Chondrocyte (in vitro differentiated cells): ENCODE measurements at places on chromosomes 5 and 9. TPM values are rescaled to one million over a fixed set of nuclear protein-coding genes. Genes with fewer than 3 reads are reported as not detected.
A peak's percentile ranks its signal among the peaks of the same experiment; 100 is the strongest.

The ARL14EPL gene
- total RNA-seq = not detected in 3 replicates

The OR13C5 gene
- not detected in 3 replicates for total RNA-seq

The CPLANE1 gene
- 23.9 to 36.7 TPM (median 25.8 TPM) in 3 replicates for total RNA-seq

The ZBED3 gene
- 10.7 to 15.8 TPM (median 14.7 TPM) in 3 replicates for total RNA-seq

The PALM2AKAP2 gene
- 43.7 to 52.7 TPM (median 46.3 TPM) in 3 replicates for total RNA-seq

DNA sequence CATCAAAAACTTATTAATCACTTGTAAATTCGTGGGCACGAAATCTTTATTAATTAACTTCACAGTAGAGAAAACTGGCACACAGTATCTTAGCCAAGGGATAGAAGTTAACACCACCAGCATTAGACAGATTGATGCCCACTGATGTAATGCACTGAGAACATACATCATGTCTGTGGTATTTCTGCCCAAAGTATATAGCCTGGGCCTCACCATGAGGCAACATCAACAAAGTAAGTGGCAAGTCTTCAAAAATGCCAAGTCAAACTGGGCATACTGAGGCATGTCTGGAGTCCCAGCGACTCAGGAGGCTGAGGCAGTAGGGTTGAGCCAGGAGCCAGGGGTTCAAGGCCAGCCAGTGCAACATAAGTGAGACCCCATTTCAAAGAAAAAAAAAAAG lies 79.5 kb downstream of the GLIS3 start:
- no peak overlapping the region for H3K27ac ChIP-seq
- peaks cover 30% of the 10 kb centered on the region for H3K4me1 ChIP-seq

The ZNF608 gene
- total RNA-seq = 20.7 to 36.3 TPM (median 23.8 TPM) in 3 replicates

The SERF1A gene
- 5.5 to 10.7 TPM (median 9.2 TPM) in 3 replicates for total RNA-seq

DNA sequence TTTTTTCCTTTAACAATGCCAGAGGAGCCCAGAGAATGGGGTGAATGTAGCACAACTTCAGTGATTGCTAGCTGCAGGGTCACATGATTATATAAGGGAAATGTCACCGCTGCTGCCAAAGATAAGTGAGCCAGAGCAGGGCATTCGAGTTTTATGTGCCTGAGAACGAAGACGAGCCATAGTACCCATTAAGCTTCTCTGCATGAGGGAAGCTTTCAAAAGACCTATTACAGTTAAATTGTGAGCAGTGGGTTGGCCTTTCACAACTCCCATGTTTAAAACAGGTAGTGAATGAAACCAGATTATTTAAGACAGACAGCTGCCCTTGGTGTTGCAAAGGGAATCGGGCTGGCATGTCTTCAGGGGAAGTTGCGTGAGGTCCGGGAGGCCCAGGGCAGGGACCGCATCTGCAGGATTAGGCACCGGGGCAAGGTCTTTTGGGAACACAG lies 82.4 kb upstream of the TNFAIP8 start:
- H3K36me3 ChIP-seq = no peaks in the 10 kb centered on the region
- H3K27me3 ChIP-seq = no peaks in the 10 kb centered on the region
- peak overlapping the region; percentile 91 for H3K27ac ChIP-seq
- no peak for DNase-seq

- H3K27me3 ChIP-seq = no peaks in the 10 kb centered on the region
- no peak for DNase-seq
- H3K27ac ChIP-seq = peak overlapping the region; percentile 9
- peaks cover 21% of the 10 kb centered on the region for H3K4me1 ChIP-seq
- H3K4me3 ChIP-seq = no peak overlapping the region
Observed at GRCh38 chr5:159504106-159504856, 174.0 kb upstream of the IL12B start.

The ERBIN gene
- 58.6 to 64.3 TPM (median 63.8 TPM) in 3 replicates for total RNA-seq

DNA sequence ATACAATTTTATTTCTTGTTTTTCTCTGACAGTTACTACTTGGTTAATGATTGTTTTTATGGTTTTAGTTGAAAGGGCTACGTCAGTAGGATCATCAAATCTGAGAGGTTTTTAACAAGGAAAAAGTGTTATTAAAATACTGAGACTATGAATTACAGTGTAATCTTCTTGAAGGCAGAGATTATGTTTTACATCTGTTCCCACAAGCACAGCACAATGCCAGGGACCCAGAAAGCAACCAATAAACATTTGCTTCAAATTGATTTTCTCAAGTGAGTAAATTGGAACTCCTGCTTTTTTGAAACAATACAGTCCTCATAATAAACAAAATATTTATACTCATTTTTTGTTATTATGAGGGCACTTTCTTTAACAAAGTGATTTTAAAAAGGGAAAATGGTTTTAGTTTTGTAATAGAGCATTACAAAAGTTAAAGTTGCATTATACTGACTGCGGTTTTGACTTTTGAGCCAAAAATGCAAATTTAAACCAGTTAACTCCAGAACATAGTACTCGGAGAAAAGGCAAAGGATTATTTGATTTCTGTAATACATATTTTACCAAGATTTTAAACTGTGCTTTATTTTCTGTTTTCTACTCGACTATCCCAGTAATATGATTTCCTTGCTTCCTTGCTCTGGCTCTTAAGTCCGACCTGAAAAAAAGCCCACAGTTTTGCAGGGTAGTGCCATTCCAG lies 176.9 kb downstream of the GDNF start:
- H3K4me3 ChIP-seq = no peak overlapping the region
- no peak overlapping the region for H3K27ac ChIP-seq
- H3K4me1 ChIP-seq = peaks cover 21% of the 10 kb centered on the region
- H3K36me3 ChIP-seq = no peaks in the 10 kb centered on the region
- no peaks in the 10 kb centered on the region for H3K27me3 ChIP-seq

DNA sequence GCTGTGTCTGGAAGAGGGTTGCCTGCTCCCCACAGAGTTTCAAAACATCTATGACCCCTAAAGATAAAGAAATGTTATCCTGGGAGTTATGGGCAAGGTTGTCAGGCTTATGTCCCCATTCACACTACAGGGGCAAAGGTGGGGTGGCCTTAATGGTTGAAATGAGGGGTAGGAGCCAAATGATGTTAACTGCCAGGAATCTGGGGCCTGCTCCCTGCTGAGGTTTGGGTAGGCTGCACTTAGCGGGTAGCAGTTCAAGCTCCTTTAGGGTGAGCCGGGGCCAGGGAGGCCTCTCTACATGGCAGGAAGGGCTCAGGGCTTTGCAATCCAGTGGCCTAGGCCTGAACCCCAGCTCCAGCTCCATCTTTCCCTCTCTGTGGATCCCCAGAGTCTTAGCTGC lies 3.0 kb downstream of the FGF18 start:
- H3K27ac ChIP-seq = no peak overlapping the region
- no peak for DNase-seq
- no peaks in the 10 kb centered on the region for H3K27me3 ChIP-seq

GRCh38 chr9:97807681-97808080 lies 45.3 kb upstream of the FOXE1 start:
- H3K4me3 ChIP-seq = no peak overlapping the region
- no peak overlapping the region for H3K27ac ChIP-seq
- H3K4me1 ChIP-seq = peaks cover 6% of the 10 kb centered on the region
- DNase-seq = no peak
- H3K36me3 ChIP-seq = peaks cover 4% of the 10 kb centered on the region

The CCDC192 gene
- total RNA-seq = not detected in 3 replicates

GRCh38 chr5:106443746-106444145 lies 1227.0 kb downstream of the EFNA5 start:
- no peaks in the 10 kb centered on the region for H3K27me3 ChIP-seq
- no peak overlapping the region for H3K27ac ChIP-seq
- no peak for DNase-seq

GRCh38 chr5:94422812-94423211 lies 195.6 kb downstream of the KIAA0825 start:
- no peak for DNase-seq
- no peaks in the 10 kb centered on the region for H3K4me1 ChIP-seq
- no peak overlapping the region for H3K4me3 ChIP-seq
- no peaks in the 10 kb centered on the region for H3K27me3 ChIP-seq
- H3K36me3 ChIP-seq = peaks cover 1% of the 10 kb centered on the region

GRCh38 chr9:127899128-127899943 lies at the start of gene ST6GALNAC6:
Gene ST6GALNAC6 (minus strand): TSS chr9:127899603. CDS start chr9:127897981, 1,622 bp downstream.
- peak within 1 kb of the TSS; percentile 85 for H3K4me3 ChIP-seq
- H3K4me1 ChIP-seq = peaks cover 42% of the 10 kb centered on the region
- no peaks in the 10 kb centered on the region for H3K27me3 ChIP-seq
- H3K36me3 ChIP-seq = peaks cover 11% of the 10 kb centered on the region

The C5orf34 gene
- total RNA-seq = 1.8 to 2.4 TPM (median 1.9 TPM) in 3 replicates

GRCh38 chr9:81363916-81364480 lies 325.3 kb downstream of the TLE1 start:
- peak overlapping the region; percentile 24 for H3K27ac ChIP-seq
- no peaks in the 10 kb centered on the region for H3K4me1 ChIP-seq
- no peak for DNase-seq
- peaks cover 4% of the 10 kb centered on the region for H3K36me3 ChIP-seq
- no peaks in the 10 kb centered on the region for H3K27me3 ChIP-seq

The ACSL6 gene
- not detected in 3 replicates for total RNA-seq

DNA sequence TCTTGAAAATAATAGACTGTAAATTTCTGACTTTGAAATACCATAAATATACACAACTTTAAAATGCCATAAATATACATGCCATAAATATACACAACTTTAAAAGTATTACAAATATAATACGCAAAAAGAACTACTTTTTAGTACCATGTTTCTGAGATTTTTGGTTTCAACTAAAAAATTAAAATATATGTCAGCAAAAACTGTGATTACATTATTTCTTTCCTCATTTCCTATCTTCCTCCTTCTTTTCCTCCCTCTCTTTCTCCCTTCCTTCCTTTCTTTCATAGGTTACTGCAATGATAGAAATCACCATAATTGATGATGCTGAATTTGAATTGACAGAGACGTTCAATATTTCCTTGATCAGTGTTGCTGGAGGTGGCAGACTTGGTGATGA lies 200.5 kb downstream of the ADGRV1 start:
- no peaks in the 10 kb centered on the region for H3K4me1 ChIP-seq
- H3K27me3 ChIP-seq = no peaks in the 10 kb centered on the region
- no peak overlapping the region for H3K27ac ChIP-seq
- no peaks in the 10 kb centered on the region for H3K36me3 ChIP-seq
- no peak overlapping the region for H3K4me3 ChIP-seq
- no peak for DNase-seq

- no peak overlapping the region for H3K27ac ChIP-seq
- no peaks in the 10 kb centered on the region for H3K36me3 ChIP-seq
- no peak for DNase-seq
- peaks cover 19% of the 10 kb centered on the region for H3K4me1 ChIP-seq
- H3K27me3 ChIP-seq = no peaks in the 10 kb centered on the region
- no peak overlapping the region for H3K4me3 ChIP-seq
Observed at GRCh38 chr9:11457825-11458790, 845.3 kb upstream of the PTPRD start.

- H3K27me3 ChIP-seq = no peaks in the 10 kb centered on the region
- peaks cover 29% of the 10 kb centered on the region for H3K36me3 ChIP-seq
Observed at GRCh38 chr5:14415024-14415697, 166.4 kb upstream of the OTULINL start.

The ADCY2 gene
- 0.36 to 0.95 TPM in 2 of 3 replicates, not detected in the other for total RNA-seq

GRCh38 chr5:67249590-67249895 lies 52.9 kb upstream of the CD180 start:
- peak overlapping the region; percentile 83 for H3K27ac ChIP-seq
- no peaks in the 10 kb centered on the region for H3K27me3 ChIP-seq
- no peak overlapping the region for H3K4me3 ChIP-seq
- no peak for DNase-seq

DNA sequence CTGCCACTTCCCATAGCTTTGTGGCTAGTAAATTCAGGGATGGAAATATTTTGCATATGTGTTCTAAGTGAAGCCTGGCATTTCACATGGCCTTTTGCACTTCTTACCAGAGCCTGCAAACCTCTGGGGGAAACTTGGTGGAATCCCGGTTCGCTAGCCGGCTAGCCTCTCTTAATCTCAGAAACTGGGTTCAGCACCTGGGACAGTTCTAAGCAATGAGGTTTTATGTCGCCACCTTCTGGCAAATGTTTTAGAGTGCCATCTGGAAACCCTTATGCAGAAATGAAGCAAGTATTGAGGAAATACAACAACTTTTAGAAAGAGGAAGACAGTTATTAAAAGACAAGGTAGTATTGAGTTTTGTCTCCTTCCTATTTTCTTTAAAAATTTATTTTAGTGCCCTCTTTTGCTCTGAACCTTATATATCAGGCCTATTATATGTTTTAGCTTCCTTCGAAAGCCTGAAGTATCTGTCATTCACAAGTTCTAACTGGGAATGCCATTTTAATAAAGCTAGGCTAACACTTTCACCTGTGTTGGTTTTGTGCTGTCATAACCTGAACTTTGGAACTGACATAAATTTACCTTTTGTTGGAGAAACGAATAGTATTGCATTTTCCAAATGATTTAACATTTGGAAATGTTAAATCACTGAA lies 963 bp upstream of the HTR1A start:
- H3K4me3 ChIP-seq = no peak overlapping the region
- DNase-seq = no peak
- H3K27ac ChIP-seq = no peak overlapping the region
- H3K4me1 ChIP-seq = peaks cover 3% of the 10 kb centered on the region

The UGT3A1 gene
- not detected in 3 replicates for total RNA-seq

DNA sequence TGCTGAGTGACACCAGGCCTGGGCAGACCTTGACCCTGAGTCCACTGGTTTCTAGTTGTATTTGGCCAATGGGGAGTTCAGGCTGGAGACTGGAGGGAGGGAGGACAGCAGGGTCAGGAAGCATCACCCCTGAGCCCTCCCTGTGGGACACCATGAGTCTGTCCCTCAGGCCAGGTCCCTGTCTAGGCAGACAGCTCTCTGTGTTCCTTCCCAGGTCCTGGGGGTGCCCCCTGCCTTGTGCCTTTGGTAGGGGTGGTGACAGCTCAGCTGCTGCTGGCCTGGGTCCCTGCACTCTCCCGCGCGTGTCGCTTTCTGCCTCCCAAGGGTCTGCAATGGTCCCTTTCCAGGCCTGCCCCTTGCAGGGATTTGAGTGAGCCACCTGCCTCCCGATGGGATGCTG lies 125.5 kb downstream of the OLFM1 start:
- no peaks in the 10 kb centered on the region for H3K4me1 ChIP-seq
- no peak overlapping the region for H3K4me3 ChIP-seq
- H3K27me3 ChIP-seq = peaks cover 49% of the 10 kb centered on the region
- peak; percentile 88 for DNase-seq
- H3K36me3 ChIP-seq = no peaks in the 10 kb centered on the region

The CDH18 gene
- total RNA-seq = not detected in 3 replicates

The UBE2QL1 gene
- 0.17 to 0.36 TPM (median 0.31 TPM) in 3 replicates for total RNA-seq

- no peak overlapping the region for H3K4me3 ChIP-seq
- no peaks in the 10 kb centered on the region for H3K4me1 ChIP-seq
- H3K27ac ChIP-seq = no peak overlapping the region
- no peaks in the 10 kb centered on the region for H3K36me3 ChIP-seq
- H3K27me3 ChIP-seq = peaks cover 10% of the 10 kb centered on the region
Observed at GRCh38 chr5:10949856-10950630, 189.0 kb upstream of the DAP start.

The C5orf52 gene
- not detected in 3 replicates for total RNA-seq

DNA sequence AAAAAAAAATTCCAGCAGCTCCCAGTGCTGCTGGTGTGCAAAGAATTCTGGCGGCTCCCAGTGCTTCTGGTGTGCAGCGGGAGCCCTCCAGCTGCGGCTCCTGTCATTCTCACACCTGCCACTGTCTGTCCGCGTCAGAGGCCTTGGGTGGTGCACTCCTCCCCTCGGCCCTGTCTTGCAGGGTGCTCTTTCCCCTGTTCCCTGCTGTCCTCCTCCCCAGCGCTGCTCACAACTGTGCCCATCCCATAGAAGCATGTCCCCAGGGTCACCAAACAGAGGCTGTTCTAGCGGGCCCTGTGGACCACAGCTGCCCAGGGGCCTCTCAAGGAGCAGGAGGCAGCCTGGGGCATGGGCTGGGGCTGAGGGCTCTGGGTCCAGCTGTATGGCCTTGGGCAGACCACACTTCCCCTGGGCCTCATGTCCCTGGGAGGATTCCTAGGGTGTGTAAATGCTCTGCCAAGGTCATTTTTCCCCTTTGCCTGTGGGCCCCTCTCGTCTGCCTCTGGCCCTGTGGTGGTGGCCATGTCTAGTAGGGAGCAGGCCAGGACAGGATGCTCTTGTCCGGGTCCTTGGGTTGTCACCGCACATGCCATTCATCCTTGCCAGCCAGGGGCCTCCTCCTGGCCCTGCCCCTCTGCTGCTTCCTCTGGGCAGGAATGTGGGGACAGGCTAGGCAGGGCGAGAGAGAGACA lies 68.2 kb downstream of the PHF2 start:
- H3K4me3 ChIP-seq = no peak overlapping the region
- H3K4me1 ChIP-seq = peaks cover 28% of the 10 kb centered on the region
- H3K36me3 ChIP-seq = peaks cover 19% of the 10 kb centered on the region
- peak; percentile 63 for DNase-seq
